Activated T-helper 1 cell treated with anti-CD3 and anti-CD28 coated beads, Interleukin-12 subunit alpha, Interleukin-12 subunit beta, Interleukin-2, Interleukin-4 antibody, amounts not matched to agents 30 ng/mL and 10 ng/mL and 1 ng/mL, durations not matched to agents 14 hours and 24 hours and 36 hours (primary cell): ENCODE measurements at places on chromosomes 12 and 14. TPM values are rescaled to one million over a fixed set of nuclear protein-coding genes. Genes with fewer than 3 reads are reported as not detected.

Gene SLC10A1
- total RNA-seq: not detected in 2 replicates

Gene PIANP
- total RNA-seq: 0.07 and 0.08 TPM in 2 replicates

Gene VWF
- not detected in 2 replicates for total RNA-seq

Gene PLD4
- total RNA-seq: 0.10 and 0.21 TPM in 2 replicates

Gene KNTC1
- total RNA-seq: 122 and 126 TPM in 2 replicates

Gene TMEM63C
- total RNA-seq: 1.6 TPM in 2 replicates

Gene SLC17A8
- not detected in 2 replicates for total RNA-seq

DNA sequence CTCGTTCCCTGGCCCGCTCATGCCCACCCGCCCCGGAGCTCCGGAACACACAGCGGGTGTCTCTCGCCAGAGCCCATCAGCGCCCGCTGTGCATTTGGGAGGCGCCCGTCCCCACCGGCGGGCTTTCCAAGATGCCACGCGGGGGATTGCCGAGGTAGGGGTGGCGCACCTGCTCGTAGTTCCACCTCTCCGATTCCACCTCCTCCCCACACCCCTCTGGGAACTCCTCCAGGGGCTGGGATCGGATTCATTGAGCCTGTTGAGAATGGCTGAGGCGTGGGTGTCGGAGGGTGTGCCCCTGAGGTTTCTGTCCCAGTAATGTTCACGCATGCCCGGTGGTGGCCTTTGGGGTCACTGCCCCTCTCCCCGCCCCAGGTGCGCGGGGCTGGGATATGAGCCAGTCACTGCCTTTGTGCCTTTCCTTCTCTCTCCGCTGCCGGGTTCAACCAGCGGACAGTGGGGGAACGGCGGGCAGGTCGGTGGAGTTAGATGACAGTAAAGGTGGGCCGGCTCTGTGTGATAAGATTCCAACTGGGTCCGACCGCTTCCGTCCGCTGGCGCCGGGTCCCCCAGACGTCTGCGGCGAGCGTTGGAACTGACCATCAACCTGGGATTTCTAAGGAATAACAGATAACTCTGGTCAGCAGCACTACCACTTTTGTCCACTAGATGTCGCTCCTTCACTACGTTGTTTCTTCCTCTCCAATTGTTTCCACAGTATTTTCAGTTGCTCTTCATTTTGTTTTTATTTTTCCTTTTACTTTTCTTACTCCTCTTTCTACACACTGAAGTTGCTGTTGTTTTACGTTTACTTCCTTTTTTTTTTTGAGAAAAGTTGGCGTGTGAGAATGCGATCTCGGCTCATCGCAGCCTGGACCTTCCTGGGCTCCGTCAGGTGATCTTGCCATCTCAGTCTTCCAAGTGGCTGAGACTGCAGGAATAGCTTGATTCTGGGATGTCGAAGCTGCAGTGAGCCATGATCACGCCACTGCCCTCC is 178.1 kb upstream of the ALG10B start:
- peak; percentile 30 for DNase-seq
- peak overlapping the region; percentile 83 for H3K4me3 ChIP-seq
- no peak overlapping the region for H3K27ac ChIP-seq
- H3K36me3 ChIP-seq: no peaks in the 10 kb centered on the region
- H3K27me3 ChIP-seq: peaks cover 5% of the 10 kb centered on the region
- no peaks in the 10 kb centered on the region for H3K4me1 ChIP-seq

DNA sequence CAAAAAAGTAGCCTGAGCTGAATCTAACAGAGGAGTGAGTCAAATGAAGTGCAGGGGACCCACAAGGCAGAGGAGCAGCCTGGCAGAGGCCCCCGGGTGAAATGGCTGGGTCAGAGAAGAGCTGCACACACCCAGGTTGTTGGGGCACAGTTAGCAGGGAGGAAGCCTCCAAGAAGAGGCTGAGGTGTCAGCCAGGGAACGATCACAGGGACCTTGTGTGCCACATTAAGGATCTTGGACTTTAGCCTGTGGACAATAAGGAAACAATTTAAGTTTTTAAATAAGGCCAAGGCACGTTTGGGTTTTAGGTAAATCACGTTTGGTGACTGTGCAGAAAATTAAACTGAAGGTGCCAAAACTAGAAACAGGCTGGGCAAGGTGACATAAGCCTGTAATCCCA is 35.1 kb downstream of the OR10P1 start:
- no peaks in the 10 kb centered on the region for H3K4me1 ChIP-seq
- no peak overlapping the region for H3K27ac ChIP-seq
- peaks cover 13% of the 10 kb centered on the region for H3K27me3 ChIP-seq
- H3K4me3 ChIP-seq: no peak overlapping the region
- no peak for DNase-seq

DNA sequence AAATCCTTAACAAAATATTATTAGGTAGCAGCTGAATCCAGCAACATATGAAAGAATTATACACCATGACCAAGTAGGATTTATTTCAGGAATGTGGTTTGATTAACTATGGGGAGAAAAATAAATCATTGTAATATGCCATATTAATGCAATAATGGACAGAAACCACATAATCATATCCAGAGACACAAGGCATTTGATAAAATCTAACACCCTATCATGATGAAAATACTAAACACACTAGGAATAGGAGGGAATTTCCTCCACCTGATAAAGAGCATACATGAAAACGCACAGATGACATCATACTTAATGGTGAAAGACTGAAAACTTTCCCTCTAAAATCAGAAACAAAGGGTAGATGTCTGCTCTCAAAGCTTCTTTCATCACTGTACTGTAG is 238.9 kb downstream of the PHLDA1 start:
- no peak for DNase-seq
- peaks cover 23% of the 10 kb centered on the region for H3K27me3 ChIP-seq
- no peak overlapping the region for H3K27ac ChIP-seq
- no peak overlapping the region for H3K4me3 ChIP-seq
- peaks cover 5% of the 10 kb centered on the region for H3K4me1 ChIP-seq

GRCh38 chr14:55721353-55721752 is 141.3 kb downstream of the KTN1 start:
- H3K4me1 ChIP-seq: no peaks in the 10 kb centered on the region
- H3K36me3 ChIP-seq: peaks cover 4% of the 10 kb centered on the region
- DNase-seq: no peak
- peaks cover 7% of the 10 kb centered on the region for H3K27me3 ChIP-seq
- H3K27ac ChIP-seq: no peak overlapping the region
- H3K4me3 ChIP-seq: no peak overlapping the region

DNA sequence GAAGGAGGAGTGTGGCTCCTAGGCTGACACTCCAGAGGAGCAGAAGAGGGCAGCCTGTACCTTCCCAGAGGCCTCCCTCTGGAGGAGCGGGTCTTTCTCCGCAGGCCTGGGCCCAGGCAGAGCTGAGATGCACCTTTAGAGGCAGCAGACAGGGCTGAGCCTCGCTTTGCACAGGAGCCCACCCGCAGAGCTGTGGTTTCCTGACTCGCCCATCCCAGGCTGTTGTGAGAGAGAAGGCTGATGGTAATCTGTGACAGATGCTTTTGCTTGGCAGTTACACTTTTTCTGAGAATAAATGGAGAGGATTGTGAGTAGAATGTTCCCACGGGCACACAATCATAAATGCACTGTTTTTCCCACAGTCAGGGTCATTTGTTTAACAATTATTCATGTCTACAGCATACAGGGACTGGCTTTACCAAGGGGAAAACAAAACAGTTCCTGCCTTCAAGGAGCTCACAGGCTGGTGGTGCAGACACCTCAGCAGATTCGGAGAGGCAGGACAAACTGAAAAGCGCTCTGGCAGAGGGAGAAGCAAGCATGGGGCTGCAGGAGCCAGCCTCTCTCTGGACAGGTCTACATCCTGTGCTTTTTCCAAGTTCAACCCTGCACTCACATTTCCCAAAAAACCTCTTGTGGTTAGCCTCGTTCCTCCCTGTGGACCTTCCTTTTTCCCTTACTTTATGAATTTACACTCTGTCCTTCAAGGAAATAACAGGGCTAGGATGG is 13.9 kb downstream of the EVL start:
- DNase-seq: peak; percentile 82
- no peaks in the 10 kb centered on the region for H3K27me3 ChIP-seq
- H3K4me3 ChIP-seq: peak overlapping the region; percentile 75
- peaks cover 97% of the 10 kb centered on the region for H3K4me1 ChIP-seq
- peaks cover 47% of the 10 kb centered on the region for H3K36me3 ChIP-seq
- peak overlapping the region; percentile 92 for H3K27ac ChIP-seq

GRCh38 chr12:132605892-132606291 is 4.5 kb downstream of the LRCOL1 start:
- peaks cover 40% of the 10 kb centered on the region for H3K27me3 ChIP-seq
- DNase-seq: no peak

DNA sequence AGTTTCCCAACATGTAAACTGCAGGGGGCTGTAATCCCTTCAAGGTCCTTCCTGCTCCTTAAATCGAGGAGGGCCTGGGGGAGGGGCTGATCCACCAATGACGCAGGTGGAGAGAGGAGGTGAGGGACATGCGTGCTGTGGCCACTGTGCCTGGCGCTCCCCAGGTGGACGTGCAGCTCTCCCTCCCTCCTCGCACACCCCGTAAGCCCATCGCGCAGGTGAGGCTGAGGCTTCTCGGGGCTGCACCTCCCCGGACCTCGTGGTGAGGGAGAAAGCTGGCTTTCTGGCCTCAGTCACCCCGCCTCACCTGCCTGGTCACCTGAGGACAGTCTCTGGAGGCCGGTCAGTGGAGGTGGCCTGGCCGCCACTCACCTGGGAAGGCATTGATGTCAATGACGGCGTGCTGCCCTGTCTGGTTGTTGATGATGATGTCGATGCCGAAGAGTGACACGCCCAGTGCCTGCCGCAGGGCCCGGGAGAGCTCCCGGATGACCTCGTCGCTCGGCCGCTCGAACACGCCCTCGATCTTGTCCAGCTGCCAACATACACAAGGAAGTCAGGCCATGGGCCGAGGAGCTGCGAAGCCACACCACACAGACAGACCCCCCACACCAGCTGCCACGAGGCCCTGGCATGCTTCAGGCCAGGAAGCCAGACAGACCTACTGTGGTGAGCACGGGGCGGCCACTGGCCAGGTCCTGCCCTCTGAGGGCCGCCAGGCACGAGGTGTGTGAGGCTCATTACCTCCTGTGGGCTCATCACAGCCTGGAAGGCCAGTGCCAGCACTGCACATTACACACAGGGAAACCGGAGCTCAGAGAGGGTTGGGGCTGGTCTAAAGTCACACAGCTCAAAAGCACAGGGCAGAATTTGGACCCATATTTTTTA is 23.3 kb downstream of the CHGA start:
- H3K4me3 ChIP-seq: no peak overlapping the region
- H3K36me3 ChIP-seq: no peaks in the 10 kb centered on the region
- H3K27ac ChIP-seq: no peak overlapping the region
- H3K27me3 ChIP-seq: no peaks in the 10 kb centered on the region

DNA sequence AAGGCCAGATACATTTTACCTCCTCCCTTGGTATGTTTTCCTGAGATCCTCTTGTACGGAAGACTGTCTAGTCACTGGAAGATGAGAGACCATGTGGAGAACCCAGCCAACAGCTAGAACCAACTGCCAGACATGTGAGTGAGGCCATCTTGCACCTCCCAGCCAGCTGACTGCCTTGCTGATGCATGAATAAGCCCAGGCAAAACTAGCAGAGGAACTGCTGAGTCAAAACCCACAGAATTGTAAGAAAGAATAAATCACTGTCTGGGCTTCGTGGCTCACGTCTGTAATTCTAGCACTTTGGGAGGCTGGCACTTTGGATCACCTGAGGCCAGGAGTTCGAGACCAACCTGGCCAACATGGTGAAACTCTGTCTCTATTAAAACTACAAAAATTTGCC is 160.0 kb downstream of the TPH2 start:
- no peak overlapping the region for H3K4me3 ChIP-seq
- no peak for DNase-seq
- H3K27me3 ChIP-seq: peaks cover 1% of the 10 kb centered on the region
- no peaks in the 10 kb centered on the region for H3K36me3 ChIP-seq
- no peaks in the 10 kb centered on the region for H3K4me1 ChIP-seq

DNA sequence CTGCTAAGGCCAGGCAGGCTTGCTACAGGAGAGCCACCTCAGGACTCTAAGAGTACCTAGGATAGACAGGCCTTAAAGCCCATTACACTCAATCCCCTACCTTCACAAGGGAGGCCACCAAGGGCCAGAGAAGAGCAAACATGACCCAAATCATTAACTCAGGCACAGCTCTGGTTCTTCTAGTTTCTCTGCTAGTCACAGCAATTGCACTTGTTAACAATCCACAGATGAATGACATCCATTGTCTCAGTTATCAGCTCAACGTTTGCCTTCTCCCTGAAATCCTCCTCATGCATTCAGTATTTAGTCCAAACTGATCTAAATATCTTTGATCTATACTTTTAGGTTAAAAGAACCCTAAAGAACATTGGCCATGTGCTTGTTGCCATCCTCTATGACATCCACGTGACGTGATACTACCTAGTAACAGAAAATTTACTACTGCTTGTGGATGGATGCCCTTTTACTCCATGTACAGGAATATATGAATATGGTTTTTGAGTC is 164.5 kb downstream of the STXBP6 start:
- H3K36me3 ChIP-seq: no peaks in the 10 kb centered on the region
- H3K4me1 ChIP-seq: no peaks in the 10 kb centered on the region
- no peak for DNase-seq
- no peak overlapping the region for H3K4me3 ChIP-seq
- H3K27ac ChIP-seq: no peak overlapping the region

- H3K4me1 ChIP-seq: no peaks in the 10 kb centered on the region
- H3K36me3 ChIP-seq: no peaks in the 10 kb centered on the region
- DNase-seq: no peak
- no peak overlapping the region for H3K27ac ChIP-seq
- H3K4me3 ChIP-seq: no peak overlapping the region
Observed at GRCh38 chr14:33897382-33897781, 53.5 kb downstream of the EGLN3 start.

GRCh38 chr14:76868454-76869170 is 42.4 kb downstream of the LRRC74A start:
- H3K27me3 ChIP-seq: no peaks in the 10 kb centered on the region
- no peaks in the 10 kb centered on the region for H3K36me3 ChIP-seq
- no peak overlapping the region for H3K27ac ChIP-seq
- H3K4me1 ChIP-seq: peaks cover 8% of the 10 kb centered on the region
- no peak overlapping the region for H3K4me3 ChIP-seq

- no peaks in the 10 kb centered on the region for H3K36me3 ChIP-seq
- H3K27me3 ChIP-seq: no peaks in the 10 kb centered on the region
- DNase-seq: no peak
- H3K4me1 ChIP-seq: no peaks in the 10 kb centered on the region
- no peak overlapping the region for H3K4me3 ChIP-seq
- H3K27ac ChIP-seq: no peak overlapping the region
Observed at GRCh38 chr12:4579305-4580102, 17.5 kb downstream of the DYRK4 start.
